Liver (tissue), 10 donors: ENCODE measurements at places on chromosomes 2 and 18. TPM values are rescaled to one million over a fixed set of nuclear protein-coding genes. Genes with fewer than 3 reads are reported as not detected.

DNA sequence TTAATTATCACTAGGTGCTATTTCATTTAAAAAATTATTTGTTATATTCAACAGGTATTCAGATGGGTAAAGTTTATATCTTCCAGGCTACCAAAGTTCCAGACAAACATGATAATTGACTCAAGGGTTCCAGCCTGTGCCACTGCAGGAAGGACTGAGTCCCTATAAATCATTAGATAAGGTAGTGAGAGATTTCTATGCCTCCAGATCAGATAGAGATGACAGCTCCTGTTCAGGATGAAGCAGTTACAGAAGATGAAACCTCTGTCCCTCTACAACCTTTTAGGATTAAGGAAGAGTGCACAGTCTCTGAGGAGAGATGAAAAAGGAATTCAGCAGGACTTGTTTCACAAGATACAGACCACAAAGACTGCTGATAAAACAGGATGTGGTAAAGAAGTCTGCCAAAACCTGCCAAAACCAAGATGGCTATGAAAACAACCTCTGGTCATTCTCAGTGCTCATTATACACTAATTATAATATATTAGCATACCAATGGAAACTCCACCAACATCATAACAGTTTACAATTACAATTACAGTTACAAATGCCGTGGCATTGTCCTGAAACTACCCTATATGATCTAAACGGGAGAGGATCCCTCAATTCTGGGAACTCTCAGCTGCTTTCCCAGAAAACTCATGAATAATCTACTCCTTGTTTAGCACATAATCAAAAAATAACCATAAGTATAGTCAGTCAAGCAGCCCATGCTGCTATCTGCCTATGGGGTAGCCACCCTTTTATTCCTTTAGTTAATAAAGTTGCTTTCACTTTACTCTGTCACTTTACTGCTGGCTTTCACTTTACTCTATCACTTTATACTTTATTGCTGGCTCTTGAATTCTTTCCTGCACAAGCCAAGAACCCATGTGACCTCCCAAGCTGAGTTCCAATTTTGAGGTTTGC, 288.5 kb downstream of the PDE11A start:
- peaks cover 3% of the 10 kb centered on the region for H3K4me1 ChIP-seq
- no peaks in the 10 kb centered on the region for H3K36me3 ChIP-seq
- H3K4me3 ChIP-seq: no peak overlapping the region
- H3K27me3 ChIP-seq: no peaks in the 10 kb centered on the region
- no peak overlapping the region for H3K27ac ChIP-seq
- DNase-seq: no peak

- H3K4me1 ChIP-seq: no peaks in the 10 kb centered on the region
- H3K36me3 ChIP-seq: no peaks in the 10 kb centered on the region
- H3K27ac ChIP-seq: no peak overlapping the region
- no peak overlapping the region for H3K4me3 ChIP-seq
Observed at GRCh38 chr2:111634050-111634794, 249.8 kb downstream of the ANAPC1 start.

DNA sequence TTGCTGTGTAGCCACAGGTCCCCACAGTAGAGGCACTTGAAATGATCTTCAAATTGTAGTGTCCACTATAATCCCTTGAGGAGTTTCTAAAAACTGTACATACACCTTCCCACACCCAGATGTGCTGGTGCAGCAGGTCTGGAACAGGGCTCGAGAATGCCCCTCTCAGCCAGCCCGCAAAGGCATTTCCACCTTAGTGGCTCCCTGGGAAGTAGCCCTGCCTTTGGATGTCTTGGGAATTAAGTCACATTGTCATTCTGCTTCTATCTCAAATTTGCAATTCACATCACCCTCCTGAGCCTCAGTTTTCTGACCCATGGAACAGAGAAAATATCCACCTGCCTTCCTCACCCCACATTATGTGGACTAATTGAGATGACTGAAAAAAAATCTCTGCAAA, 44.3 kb upstream of the TCF7L1 start:
- no peaks in the 10 kb centered on the region for H3K27me3 ChIP-seq
- DNase-seq: no peak
- no peak overlapping the region for H3K4me3 ChIP-seq
- H3K4me1 ChIP-seq: no peaks in the 10 kb centered on the region

GRCh38 chr18:44541159-44541558, 139.5 kb upstream of the SETBP1 start:
- no peak overlapping the region for H3K27ac ChIP-seq
- no peak for DNase-seq
- H3K36me3 ChIP-seq: no peaks in the 10 kb centered on the region
- no peaks in the 10 kb centered on the region for H3K4me1 ChIP-seq

Gene WDPCP
- 7.6 TPM for total RNA-seq
